ENCODE measurements at places on chromosomes 11 and 22. TPM values are rescaled to one million over a fixed set of nuclear protein-coding genes. Genes with fewer than 3 reads are reported as not detected.

Gene MS4A6E
- total RNA-seq, result not detected

Gene MYRF
- total RNA-seq, result 0.25 TPM

Gene CLCF1
- total RNA-seq, result 1.7 TPM

Gene CD6
- 0.12 TPM for total RNA-seq

Gene SLC22A9
- total RNA-seq, result not detected

Gene SLC37A2
- total RNA-seq, result 3.3 TPM

Gene PHF21B
- total RNA-seq, result 1.1 TPM

Gene BDNF
- total RNA-seq, result 8.5 TPM

Gene JHY
- 0.93 TPM for total RNA-seq

DNA sequence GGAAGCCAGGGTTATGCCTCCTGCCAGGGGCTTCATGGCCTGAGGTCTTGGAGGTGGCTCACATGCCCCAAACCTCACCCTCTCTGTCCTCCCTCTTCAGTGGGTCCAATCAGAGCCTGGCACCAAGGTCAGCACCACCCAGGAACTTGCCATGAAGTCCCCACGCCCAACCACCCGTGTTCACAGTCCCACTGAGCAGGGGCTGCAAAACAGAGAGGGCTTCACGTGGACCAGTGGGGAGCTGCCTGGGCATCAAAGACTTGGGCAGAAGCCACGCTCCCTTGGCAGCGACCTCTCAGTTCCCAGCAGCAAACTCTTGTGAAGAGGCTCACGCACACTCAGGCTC lies 425.8 kb upstream of the B3GAT1 start:
- DNase-seq, result no peak

DNA sequence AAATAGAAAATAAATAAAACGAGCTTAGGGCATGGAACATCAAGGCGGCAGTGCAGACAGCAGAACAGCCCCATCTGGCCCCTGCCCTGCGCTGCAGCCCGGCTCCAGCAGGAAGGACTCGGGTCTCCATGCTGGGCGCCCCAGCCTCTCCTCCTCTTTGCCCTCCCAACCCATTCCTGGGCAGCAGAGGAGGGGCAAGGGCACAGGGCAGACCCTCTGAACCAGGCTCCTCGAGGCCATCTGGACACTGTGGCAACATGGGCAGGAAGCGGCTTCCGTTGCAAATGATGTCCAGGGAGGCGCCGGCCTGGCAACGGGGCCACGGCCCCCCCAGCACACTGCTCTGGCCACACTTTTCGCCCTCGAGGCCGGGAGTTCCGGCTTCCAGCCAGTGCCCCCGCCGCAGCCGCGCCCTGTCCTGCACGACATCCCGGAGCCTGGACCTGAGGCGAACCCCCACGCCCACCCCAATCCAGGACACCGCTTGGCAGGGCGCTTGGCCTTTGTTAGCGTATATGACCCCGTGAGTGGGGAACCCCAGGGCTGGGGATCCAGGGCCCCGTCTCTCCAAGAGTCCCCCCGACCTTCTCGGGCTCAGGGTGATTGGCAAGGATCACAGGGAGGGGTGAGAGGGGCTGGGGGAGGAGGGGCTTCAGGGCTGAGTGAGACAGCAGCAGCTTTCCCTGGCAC lies 192.1 kb downstream of the IGLL1 start:
- no peak for DNase-seq

GRCh38 chr11:1295591-1295990 lies 13.8 kb downstream of the TOLLIP start:
- DNase-seq, result peak; percentile 11

DNA sequence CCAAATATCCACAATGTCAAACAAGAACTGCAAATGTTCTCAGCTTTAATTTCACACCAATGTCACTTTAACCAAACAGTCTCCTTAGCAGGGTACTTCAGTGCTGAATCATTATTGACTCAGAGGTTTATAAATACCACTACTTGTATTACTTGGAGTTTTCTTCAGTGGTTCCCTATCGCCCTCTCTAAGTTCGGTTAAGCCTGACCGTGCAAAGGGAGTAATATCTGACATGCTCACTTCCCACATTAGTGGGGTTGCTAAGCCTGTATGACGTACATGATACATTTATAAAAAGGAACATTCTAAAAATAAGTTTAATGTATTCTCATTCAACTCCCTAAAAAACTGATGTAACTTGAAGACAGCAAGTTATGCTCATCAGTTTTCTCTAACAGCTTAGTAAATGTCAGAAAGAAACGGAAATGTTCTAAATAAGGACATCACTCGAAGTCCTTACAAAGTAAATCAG lies 93.1 kb upstream of the ZC3H12C start:
- no peak for DNase-seq

DNA sequence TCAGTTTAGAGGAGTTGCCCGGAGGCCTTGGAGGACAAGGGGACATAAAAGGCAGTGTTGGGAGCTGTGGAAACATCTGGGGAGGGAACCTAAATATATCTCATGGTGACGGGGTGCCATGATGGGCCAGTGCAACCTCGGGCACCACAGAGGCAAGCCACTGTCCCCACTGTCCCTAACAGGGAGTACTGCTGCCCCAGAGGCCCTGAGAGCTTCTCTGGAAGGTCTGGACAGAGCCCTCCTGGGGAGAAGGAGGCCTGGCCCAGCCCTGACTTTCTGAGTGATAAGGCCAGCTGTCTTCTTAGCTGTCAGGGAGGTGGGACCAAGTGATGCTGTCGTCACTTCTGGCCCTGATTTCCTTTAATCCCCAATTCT lies 5.5 kb upstream of the P2RY6 start:
- peak; percentile 12 for DNase-seq

DNA sequence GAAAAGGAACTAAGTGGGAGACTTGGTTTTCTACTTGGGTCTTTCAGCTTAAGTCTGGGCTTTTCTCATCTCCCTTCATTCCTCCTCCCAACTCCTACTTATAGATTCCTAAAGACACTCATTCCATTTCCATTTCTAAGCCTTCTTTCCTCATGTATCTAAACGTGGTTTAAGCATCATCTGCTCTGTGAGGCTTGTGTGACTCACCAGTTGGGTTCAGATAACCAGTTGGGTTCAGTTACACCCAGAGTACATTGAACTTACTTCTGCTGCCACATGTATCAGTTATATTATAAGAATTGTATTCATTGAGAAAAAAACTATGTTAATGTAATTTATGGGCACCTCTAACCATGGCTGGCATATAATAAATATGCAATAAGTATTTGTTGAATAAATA lies 831.2 kb upstream of the CCDC90B start:
- DNase-seq, result no peak

DNA sequence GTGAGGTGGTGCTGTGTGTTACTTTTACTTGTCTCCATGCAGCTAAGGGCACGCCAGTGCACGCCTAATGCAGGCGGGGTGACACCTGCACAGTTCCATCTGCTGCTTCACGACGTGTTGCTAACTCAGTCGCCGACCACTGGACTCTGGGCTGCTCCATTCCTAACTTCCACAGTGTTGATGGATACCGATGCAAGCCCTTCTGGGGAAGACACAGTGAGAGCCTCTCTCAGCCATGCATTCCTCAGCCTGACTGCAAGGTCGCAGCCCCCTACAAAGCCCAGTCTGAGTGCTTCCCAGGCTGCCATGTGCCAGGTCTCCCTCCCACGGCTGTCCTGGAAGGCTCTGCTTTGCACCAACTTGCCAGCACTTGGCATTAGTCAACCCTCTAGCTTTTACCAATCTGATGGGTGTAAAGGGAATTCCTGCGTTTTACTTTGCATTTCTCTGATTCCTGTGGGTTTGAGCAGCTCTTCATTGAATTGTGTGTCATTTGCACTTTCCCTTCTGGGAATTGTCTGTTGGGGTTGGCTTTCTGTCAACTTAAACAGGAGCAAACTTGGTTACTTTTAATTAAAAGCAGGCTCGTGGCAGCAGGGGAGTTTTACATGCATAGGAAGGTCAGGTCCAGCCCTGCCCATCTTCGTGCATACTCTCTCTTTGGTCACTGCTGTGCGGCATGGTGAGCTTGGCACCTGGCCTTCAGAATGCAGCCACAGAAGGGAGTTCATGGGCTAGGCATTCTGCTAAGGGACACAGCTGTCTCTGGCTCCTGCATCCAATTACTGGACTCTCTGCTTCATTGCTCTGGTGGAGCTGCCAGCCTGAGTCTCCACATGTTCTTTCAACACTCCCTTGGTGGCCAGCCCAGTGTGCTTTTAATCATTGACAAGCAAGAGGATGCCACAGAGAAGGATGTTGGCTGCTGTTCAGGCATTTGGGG lies 34.6 kb upstream of the SHANK2 start:
- no peak for DNase-seq

DNA sequence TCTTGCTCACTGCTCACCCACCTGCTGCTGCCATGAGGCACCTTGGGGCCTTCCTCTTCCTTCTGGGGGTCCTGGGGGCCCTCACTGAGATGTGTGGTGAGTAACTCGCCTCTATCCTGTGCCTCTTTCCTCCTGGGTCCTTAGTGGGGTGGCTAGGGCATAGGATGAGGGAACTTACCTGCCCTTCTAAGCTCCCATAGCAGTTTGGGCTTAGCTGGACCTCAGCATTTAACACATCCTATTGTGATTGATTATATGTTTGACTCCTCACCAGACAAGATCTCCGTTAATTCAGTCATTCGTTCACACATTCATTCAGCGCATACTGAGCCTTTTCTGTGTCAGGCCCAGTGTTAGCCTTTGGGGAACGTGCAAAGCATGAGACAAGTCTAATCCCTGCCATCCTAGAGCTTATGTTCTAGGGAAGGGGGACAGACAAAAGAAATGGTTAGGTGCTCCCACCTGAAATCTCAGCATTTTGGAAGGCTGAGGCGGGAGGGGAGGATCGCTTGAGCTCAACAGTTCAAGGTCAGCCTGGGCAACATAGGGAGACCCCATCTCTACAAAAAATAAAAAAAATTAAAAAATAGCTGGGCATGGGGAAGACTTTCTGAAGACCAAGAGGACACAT lies 441 bp downstream of the TCN2 start:
- no peak for DNase-seq

- DNase-seq, result peak; percentile 57
These were observed 712 bp downstream of the CERK start for GRCh38 chr22:46737105-46737975.

- DNase-seq, result no peak
These were observed 80.9 kb upstream of the MYO18B start for GRCh38 chr22:25661073-25661472.

- DNase-seq, result peak; percentile 69
These were observed 8.0 kb upstream of the TLCD5 start for GRCh38 chr11:120316880-120317688.

- DNase-seq, result no peak
These were observed 45.2 kb downstream of the NAT10 start for GRCh38 chr11:34150494-34151151.

DNA sequence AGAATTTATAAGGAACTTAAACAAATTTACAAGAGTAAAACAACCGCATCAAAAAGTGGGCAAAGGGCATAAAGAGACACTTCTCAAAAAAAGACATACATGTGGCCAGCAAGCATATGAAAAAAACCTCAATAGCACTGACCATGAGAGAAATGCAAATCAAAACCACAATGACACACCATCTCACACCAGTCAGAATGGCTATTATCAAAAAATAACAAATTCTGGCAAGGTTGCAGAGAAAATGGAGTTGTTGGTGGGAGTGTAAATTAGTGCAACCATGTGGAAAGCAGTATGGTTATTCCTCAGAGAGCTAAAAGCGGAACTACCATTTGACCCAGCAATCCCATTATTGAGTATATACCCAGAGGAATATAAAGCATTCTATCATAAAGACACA lies 866.8 kb upstream of the TENM4 start:
- DNase-seq, result no peak

DNA sequence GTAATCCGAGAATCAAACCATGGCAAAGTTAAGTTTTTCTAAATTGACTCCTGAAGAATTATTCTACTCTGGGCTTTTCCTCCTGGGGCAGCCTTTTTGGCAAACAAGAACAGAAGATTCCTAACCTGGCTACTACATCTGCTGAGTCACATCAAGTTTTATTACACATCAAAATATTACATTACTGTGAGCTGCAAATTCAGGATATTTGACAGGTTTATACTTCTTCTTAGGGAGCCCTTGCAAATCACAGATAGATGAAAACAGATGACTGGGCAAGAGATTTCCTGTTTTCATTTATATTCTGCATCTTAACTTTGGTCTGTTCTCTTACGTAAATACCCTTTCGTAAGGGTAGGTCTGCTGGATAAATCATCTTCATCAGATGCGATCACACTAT lies 23.6 kb downstream of the XRRA1 start:
- DNase-seq, result no peak

GRCh38 chr11:128361451-128362020 lies 225.8 kb downstream of the ETS1 start:
- no peak for DNase-seq

DNA sequence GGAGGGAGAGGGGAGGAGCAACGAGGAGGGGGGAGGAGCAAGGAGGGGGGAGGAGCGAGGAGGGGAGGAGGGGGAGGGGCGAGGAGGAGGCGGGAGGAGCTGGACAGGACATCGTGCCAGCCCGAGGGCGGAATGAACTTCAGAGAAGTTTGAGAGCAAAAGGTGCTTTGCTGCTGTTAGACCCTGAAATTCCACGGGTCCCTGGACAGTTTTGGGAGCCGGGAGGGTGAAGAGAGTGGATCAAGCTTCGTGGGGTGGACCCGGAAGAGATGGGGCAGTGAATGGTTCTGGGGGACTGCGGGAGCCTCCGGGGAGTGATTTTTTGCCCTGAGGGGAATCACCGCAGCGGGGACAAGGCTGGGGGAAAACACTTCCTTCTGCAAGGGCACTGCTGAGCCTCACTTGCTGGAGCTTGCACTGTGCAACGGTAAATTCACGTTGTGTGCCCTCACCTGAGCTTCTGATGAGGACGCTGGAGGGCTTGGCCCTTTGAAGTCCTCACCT lies 10.7 kb upstream of the NLRP6 start:
- peak; percentile 50 for DNase-seq

DNA sequence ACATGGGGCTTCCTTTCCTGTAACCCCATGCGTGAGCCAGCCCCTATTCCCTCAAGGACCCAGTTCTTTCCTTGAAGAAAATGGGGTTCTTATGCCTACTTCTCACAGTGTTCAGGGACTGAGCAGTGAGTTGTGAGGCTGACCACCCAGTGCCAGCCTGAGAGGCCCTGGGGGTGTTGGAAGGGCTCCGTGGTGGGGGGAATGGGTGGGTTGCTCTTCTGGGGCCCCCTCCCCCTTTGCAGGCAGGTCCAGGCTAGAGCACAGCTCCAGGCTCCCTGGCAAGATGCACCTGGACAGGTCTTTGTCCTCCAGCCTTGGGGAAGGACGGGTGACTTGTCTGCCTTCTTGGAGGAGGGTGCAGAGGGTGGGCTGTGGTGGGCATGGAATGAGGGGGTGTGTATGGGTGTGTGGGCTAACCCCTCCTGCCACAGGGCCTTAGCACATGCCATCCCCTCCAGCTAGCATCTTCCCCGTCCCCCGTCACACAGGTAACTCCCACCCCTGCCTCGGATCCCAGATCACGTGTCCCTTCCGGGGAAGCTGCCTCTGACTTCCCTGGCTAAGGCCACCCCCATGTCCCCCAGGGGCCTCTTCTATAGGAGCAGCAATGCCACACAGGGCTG lies 64.6 kb downstream of the MYEOV start:
- no peak for DNase-seq

GRCh38 chr11:28713850-28714249 lies 605.7 kb downstream of the METTL15 start:
- no peak for DNase-seq

DNA sequence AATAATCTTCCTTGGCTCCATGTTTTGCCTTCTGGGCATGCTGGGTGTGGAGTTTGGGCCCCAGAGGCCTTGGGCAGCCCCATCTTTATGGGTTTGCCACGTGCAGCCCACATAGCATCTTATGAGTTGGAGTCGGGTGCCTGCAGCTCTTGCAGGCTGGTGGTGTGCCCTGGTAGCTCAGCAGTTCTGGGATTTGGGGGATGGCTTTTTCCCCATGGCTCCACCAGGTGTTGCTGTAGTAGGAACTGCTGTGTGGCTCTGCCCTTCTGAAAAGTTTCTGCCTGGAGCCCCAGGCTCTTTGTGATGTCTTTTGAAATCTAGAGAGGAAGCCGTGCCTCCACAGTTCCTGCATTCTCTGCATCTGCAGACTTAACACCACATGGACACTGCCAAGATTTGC lies 16.8 kb downstream of the EED start:
- DNase-seq, result no peak
